ENCODE measurements at places on chromosomes 6 and 20.

DNA sequence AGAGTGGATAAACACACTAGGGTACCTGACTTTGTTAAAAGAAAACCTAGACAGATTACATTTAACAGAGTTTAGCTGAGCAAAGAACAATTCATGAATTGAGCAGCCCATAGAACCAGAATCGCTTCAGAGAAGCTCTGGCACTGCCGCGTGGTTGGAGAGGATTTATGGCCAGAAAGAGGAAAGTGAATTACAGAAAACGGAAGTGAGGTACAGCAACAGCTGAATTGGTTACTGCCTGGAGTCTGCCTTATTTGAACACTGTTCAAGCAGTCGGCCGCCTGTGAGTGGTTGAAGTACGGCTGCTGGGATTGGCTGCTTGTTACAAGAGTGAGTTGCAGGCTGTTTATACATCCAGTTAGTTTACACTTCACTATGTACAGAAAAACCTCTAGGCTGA is 253.8 kb upstream of the CDYL start:
- DNase-seq: no peak

- DNase-seq: no peak
Measured at GRCh38 chr6:31243508-31243907, 28.4 kb downstream of the HLA-C start.

DNA sequence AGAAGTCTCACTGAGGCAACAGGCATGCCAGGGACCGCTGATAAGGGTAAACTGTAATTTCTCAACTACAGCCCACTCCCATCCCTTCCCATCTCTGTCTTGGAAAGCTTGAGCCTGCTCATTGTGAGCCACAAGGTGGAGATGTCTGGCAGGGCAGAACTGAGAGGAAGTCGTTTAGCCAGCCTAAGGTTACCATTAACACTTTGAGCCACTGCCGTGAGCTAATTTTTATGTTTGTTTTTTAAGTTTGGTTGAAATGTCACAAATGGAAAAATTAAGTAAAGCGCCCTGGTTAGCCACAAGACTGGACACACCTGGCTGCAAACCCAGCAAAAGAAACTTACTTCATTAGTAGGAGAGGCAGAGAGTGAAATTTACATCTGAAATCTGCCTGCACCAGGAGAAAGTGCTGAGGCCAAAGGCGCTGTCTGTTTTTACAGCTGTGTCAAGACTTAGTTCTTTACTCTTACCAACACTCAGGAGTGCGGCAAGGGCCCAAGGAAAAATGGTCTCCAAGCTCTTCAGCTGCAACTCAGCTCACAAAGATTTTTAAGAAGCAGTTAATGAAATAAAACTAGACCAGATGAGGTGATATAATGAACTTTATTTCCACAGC is 50.0 kb upstream of the FAM83C start:
- DNase-seq: no peak

DNA sequence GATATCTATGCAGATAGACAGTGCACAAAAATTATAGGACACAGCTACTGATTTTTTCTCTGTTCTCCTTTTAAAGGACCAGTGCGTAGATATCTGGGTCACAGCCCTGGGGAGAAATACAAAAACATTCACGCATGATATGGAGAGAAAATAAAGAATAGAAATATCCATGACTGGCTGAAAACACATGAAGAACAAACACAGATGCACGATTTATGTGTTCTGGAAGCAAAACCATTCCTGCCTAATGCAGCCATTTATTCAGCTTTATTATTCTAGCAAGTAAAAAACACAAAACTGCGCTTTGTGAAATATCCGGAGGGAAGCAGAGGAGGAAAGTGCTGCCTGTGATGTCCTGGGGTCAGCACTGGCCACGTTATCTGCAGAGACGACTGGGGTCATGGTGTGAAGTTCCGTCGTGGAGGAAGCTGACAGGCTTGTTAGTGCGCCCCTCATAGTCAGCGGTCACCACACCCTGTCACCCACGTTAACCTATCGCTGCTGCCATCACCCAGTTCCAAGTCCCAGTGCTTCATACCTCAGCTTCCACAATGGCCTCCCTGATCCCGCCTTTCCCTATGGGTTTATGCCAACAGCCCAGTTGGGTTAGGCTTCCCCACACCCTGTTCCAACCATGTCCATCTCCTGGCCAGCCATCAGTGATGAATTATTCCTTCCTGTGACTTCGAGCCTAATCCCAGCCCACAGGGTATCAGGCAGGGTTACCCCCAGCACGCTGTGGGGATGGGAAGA is 86.6 kb upstream of the RPS6KA2 start:
- no peak for DNase-seq

GRCh38 chr6:122872311-122872710 is 83.3 kb downstream of the SMPDL3A start:
- no peak for DNase-seq

DNA sequence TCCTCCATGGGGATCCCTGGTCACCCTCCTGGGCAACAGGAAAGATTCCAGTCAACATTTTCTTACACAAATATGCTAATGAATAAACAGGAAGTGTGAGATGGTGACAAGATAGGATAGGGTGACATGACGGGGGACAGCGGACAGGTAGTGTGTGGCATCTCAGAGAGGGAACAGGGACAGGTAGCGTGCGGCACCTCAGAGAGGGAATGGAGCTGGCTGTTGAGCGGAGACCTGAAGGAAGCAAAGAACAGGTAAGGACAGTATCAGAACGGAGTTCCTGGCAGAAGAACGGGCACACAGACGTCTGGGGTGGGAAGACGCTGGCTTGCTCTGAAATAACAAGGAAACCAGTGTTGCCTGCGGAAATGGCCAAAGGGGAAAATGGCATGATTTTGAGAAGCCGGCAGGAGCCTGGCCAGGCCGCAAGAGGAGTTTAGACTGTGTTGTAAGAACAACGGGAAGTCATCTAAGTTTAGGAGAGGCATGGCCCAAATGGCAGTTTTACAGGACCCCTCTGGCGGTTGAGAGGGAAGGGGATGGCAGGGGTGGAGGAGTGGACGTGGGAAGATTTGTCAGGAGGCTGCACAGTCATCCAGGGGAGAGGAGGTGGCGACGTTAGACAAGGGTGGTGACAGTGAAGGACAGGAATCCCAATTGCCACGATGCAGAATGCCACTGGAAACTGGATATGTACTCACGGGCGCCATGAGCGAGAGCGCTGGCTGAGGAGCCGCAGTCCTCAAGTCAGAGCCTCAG is 111.6 kb downstream of the JPH2 start:
- no peak for DNase-seq

- DNase-seq: no peak
Measured at GRCh38 chr6:72425003-72425681, 196.7 kb upstream of the KCNQ5 start.

- peak; percentile 77 for DNase-seq
Measured at GRCh38 chr6:2989332-2990247, 10.1 kb upstream of the NQO2 start.

- DNase-seq: no peak
Measured at GRCh38 chr20:2116170-2116940, 14.7 kb downstream of the STK35 start.

GRCh38 chr6:90249034-90249433 is 47.6 kb downstream of the BACH2 start:
- no peak for DNase-seq

DNA sequence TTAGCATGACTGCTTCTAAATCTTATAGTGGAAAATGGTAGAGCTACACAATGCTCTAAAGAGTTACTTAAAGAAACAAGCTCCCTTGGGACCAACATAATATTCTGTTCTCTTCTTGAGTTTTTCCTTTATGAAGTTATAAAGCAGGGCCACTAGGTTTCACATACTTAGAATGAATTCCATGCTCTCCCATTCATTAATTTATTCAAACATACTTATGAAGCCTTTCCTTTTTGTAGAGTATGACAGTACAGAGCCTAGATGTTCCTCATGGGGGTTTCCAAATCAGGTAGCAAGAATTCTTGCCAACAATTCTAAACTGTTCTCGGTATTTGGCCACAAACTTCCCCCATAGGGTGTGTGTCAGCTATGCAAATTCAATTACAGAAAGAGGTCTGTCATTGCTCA is 20.6 kb upstream of the FABP7 start:
- no peak for DNase-seq

GRCh38 chr20:42775037-42775436 is 414.7 kb downstream of the PTPRT start:
- DNase-seq: no peak

GRCh38 chr6:147212622-147213021 is 8.4 kb downstream of the STXBP5 start:
- DNase-seq: no peak

- DNase-seq: no peak
Measured at GRCh38 chr20:12019715-12020114, 102.0 kb downstream of the BTBD3 start.

DNA sequence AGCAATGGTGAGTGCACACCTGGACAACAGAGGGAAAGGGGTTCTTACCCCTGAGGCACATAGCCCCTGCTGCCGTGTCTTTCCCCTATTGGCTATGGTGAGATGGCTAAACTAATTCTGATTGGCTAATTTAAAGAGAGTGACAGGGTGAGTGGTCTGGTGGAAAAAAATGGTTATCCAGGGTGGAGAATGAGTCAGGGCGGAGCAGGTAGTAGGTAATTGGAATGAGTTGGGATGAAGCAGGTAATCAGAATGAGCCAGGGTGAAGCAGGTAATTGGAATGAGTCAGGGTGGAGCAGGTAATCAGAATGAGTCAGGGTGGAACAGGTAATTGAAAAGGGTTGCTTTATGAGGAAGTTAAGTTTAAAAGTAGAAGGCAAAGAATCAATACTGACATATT is 200.3 kb downstream of the EYA4 start:
- DNase-seq: no peak

DNA sequence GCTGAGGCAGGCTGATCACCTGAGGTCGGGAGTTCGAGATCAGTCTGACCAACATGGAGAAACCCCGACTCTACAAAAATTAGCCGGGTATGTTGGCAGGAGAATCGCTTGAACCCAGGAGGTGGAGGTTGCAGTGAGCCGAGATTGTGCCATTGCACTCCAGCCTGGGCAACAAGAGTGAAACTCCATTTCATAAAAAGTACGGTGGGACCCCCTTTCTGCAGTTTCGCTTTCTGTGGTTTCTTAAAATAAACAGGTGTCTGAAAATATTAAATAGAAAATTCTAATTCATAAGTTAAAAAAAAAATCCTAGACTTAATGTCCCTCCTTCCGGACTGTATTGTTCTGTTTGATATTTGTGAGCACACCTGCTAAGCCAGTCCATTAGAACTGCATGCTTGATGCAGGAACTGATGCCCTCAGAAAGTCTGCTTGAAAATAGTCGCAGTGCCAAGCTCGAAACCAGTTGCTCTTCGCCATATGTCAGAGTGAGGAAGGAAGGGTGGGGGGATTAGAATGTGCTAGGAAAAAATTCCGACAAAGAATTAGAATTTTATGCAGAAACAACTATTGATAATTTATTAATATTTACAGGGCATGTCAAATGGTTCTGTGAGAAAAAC is 85.9 kb downstream of the JARID2 start:
- no peak for DNase-seq

GRCh38 chr6:16318538-16318937 is 80.2 kb downstream of the GMPR start:
- no peak for DNase-seq

DNA sequence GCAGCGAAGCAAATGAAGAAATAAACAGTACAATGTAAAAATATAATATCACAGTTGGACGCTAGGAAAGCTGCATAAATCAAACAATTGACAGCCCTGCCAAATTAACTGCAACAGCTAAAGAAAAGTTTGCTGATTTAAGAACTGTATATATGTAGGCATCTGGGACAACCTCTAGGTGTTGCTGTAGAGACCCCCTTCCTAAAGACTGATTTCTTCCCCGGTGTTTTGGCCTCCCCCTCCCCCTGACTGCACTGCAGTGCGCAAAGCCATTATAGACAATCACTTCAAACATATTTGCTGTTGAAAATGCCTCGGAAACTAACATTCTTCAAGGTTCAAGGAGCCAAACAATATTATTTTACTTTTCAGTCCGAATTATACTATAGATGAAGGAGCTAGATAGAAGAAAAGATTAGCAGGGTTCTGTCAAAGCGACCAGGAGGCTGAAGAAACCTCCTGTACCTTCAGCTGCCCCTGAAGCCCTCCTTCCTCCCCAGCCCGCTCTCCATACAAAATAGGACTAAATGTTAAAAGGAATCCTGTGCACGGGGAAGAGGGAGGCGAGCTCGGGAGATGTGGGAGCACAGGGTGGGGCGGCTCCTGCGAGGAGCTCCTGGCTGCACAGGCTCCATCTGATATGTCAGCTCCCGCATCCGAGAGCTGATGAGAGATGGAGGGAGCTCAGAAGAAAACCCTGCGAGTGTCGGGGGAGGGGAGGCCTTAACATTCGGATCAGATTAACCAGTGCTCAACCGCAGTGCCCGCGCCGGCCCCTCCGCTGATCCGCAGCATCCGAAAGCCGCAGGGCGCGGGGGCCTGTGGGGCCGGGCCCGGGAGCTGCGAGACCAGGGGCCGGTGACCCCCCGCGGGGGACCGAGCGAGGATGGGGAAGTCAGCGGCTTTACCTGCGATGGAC is 822 bp downstream of the ELOVL4 start:
- no peak for DNase-seq

DNA sequence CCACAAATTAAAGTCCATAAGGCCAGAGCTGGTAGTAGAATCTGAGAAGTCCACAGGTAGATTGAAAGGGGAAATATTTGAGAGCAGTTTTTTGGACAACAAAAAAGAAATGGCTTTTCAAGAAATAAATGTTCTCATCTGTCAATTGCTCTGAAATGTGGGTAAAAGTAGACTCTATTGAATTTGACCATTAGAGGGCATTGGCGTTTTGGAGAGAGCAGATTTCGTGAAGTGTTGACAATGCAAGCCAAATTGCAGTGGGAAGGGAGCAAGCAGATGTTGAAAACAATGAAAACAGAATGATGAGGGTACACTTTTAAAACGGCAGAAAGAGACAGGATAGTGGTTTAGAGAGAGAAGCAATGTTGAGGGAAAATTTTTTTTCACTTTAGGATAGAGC is 149.1 kb upstream of the FAM83B start:
- DNase-seq: no peak

DNA sequence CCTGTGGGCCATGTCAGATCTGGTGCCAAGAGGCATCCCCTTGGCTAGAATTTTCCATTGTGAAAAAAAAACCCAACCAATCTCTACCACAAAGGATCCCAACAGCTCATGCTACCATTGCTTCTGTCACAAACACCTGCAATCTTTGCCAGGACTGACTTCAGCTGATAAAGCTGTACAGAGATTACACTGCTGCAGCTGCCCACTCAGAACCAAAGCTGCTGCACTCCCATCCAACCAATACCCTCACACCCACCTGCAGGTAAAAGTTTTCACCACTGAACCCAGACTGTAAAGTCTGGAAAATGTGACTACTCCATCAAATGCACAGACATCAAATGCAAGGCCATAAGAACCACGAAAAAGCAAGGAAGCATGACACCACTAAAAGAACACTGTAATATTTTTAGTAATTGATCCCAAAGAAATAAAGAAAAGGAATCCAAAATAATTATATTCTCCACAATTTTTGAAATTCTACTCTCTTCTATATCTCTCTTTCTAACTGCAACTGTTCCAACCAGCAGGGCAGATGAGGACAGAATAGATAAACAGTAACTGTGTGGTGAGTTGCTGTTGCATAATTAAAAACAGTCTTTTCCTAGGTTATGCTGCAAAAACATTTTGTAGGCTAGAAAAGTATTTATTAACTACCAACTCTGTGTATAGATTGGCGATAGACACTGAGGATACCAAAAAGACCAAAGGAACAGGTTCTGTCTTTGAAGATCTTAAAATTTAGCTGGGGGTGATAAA is 128.0 kb upstream of the MCHR2 start:
- DNase-seq: no peak

GRCh38 chr20:35314816-35315631 is 22.8 kb upstream of the FAM83C start:
- no peak for DNase-seq

- DNase-seq: no peak
Measured at GRCh38 chr6:7644417-7644816, 54.4 kb downstream of the SNRNP48 start.
